ENCODE measurements at places on chromosomes 7 and 10.
A peak's percentile ranks its signal among the peaks of the same experiment; 100 is the strongest.

- no peak for DNase-seq
Observed at GRCh38 chr7:88357781-88358525, 51.3 kb upstream of the STEAP4 start.

DNA sequence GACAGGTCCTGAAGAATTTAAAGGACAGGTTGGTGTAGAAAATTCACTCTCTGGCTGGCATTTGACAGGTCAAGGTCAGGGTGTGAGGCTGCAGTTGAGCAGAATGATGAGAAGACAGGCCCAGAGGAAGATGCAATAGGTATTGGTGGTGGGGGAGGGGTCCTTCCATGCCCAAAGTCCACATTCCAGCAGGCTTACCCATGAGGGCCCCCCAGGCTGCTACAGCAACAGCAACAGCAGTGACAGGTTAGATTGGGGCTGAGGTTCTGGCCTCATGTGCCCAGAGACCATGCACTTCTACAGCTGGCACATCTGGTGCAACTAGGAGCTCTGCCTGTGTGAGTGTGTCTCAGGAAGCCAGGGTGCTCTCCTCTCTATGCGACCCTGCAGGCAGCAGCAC is 223.5 kb upstream of the GHITM start:
- no peak for DNase-seq

- no peak for DNase-seq
Observed at GRCh38 chr10:71821909-71822763, 28.9 kb downstream of the PSAP start.

DNA sequence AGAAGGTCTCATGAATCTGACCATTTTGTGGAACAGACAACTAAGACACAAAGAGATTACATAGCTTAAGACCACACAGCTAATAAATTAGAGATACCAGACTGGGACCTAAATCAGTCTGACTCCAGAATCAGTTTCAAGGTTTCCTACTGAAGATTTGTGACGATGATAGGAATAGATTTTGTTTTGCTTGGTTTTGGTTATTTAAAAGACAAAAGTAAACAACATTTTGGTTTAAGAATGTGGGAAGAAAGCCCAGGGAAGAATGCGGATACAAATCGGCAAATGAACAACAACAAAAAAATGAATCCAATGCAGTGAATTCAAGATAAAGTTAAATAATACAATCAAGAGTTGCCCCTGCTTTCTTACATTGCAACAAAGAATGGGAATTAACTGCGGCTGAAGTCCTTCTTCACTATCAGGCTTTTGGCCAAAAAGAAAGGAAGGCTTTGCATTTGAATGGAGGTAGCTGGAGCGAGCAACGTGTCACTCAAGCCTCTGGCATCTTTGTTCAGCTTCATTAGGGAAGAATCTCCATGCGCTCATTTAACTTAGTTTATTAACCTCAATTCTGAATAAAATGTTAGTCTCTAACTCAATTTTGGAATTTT is 210.8 kb downstream of the ADAM12 start:
- DNase-seq, result no peak

- no peak for DNase-seq
Observed at GRCh38 chr10:73019100-73019499, 64.5 kb upstream of the PLA2G12B start.

DNA sequence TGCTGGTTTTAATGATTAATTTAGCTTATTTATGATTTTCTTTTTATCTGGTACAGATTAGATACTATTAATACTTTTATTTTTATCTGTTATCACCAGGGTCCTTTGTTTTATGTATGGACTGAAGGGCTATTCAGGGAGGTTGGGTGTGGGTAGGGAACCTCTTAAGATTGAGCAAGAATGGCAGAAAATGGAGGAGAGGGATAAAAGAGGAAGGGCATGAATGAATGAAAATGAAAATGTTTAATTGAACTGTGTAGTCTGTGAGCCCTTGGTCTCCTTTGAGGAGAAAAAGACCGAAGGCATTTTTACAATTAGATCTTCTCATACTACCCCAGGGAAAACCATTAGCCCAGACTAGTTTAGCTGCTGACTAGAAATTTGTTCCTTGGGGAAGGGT is 93.1 kb downstream of the CDK14 start:
- no peak for DNase-seq

GRCh38 chr7:5143106-5143505 is 46.9 kb upstream of the WIPI2 start:
- DNase-seq, result no peak

- no peak for DNase-seq
Observed at GRCh38 chr7:84102213-84102612, 92.4 kb downstream of the SEMA3A start.

DNA sequence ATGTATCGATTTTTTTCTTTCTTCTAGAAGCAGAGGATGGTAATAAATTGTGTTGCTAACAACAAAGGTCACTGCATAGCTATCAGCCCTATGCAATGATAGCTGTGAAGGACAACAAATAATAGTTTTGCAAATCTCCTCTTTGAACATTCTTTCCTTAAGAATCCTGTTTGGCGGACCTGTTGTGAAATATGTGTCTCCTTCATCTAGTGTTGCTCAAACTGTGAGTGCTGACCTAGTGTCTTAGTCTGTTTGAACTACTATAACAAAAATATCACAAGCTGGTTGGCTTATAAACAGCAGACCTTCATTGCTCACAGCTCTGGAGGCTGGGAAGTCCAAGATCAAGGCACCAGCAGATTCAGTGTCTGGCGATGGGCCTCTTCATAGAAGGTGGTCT is 53.7 kb downstream of the CAV1 start:
- DNase-seq, result no peak

DNA sequence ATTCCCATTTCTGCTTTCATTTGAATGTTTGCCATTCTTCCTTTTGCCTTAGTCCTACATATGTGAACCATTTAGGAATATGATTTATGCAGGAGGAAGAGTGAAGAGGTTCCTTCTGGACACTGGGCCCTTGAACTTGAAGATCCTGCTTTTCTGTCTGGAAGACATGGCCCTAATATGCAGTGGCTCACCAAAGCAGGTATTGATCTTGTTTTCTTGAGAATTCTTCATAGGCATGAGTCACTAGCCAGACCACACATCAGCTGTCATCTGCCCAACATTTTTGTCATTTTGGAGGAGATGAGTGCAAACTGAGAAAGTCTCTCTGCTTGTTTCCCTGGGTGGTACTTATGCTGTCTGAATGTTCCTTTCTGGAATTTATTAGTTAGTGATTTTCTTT is 382.6 kb downstream of the LRMDA start:
- no peak for DNase-seq

DNA sequence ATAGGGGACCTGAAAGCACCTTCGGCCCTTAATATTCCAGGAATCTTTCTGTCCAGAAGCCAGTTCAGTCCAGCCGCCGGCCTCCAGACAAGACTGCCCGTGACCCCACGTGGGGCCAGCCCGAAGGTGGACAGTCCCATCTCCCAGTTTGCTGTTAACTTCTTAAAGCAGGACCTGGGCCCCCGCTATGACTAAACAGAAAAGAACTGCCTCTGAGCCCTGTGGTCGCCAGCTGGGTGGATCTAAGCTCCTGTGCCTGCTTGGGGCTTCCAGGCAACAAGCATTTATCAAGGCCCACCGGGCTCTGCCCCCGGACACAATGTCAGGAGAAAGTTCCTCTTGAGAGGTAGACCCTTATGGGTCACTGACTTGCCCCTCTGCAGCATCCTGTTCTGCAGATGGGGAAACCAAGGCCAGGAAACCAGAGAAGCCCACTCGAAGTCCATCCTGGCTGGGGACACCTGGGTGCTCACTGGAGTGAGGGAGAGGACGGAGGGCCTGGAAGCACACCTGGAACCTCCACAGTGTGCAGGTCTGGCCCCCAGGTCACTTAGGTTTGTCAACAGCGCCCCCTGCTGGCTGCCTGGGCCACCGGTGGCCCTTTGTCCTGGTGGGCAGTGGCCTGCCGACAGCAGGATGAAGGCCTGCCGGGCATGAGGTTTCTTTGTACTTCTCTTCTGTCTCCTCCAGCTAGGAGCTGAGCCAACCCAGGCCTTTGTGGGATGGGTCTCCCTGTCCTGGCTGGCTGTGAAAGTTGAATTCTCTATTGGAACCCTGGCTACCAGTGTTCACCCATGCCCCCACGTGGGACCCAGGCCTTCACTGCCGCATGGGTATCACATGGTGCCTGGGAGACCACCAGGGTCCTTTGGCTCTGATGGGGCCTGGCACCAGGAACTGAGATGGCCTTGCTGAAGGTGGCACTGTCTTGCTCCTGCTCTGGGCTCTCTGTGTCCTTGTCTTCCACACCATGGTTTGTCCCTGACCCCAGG is 128.0 kb downstream of the ZMIZ1 start:
- peak; percentile 56 for DNase-seq

DNA sequence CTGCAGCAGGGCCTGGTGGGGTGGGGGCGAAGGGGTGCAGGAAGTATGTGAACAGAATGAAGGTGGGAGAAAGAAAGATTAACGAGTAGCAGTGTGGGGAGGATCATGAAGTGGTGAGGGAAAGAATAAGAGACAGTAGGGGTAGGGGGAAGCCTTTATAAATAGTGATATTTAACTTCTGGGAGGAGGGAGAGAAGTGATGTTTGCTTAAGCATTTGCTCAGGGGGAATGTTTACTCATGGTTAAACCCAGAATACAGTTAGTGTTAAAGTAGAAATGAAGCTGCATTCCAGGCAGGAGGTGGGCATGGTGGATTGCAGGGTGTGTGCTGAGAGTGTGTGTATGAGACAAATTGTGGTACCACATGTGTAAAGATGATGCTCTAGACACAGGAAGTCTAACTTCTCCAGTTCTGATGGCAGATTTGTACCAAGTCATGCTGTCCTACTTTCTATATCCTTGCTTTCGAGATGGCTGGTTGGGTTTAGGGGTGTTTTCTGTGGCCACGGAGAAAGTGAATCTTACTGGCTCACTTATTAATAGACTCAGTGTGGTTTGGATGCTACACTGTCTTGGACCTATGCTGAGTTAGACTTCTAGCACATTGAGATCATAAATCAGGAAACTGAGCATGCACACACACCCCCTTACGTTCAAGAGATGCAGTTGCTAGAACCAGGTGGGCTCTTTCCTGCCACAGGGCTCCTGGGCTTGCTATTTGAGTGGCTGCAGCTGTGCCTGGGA is 10.6 kb upstream of the DNMBP start:
- DNase-seq, result peak; percentile 43

GRCh38 chr10:22604344-22605126 is 109.8 kb downstream of the PIP4K2A start:
- no peak for DNase-seq

DNA sequence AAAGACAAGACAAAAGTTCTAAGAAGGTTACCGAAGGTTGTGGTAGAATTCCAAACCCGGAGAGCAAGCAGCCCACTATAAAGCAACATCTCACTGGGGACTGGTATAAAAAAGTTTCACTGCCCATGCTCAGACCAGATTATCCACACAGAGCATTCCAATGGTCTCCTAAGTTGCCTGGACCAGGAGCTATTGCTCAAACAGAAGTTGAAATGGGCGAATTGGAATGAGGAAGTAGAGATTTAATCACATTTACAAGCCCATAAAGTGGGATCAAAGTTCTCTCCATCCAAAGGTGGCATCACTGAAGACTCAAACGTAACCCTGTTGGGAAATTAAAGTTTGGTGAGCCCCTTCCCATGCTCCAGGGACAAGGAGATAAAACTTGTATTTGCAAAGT is 19.8 kb downstream of the OR2F1 start:
- DNase-seq, result no peak

DNA sequence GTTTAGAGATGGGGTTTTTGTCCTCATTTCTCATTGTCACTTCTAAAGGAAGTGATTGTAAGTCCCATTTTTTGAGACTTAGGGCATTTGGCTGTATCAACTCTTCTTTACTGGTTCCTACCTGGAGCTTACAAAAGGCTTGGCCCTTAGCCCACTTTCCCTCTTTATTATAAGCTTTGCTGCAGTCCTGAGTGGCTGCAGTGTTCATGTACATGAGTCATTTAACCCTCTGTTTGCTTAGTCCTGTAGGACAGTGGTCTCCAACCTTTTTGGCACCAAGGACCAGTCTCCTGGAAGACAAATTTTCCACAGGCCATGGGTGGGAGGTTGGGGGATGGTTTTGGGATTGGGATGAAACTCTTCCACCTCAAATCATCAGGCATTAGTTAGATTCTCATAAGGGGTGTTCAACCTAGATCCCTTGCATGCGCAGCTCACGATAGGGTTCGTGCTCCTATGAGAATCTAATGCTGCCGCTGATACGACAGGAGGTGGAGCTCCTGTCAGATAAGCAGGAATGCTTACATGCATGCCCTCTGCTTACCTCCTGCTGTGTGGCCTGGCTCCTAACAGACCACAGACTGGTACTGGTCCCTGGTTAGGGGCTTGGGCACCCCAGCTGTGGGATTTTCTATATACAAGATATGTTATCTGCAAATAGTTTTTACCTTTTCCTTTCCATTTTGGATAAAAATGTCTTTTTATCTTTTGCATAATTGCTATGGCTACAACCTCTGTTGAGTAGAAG is 99.7 kb downstream of the CCSER2 start:
- no peak for DNase-seq

GRCh38 chr7:121046893-121047468 is 58.5 kb downstream of the CPED1 start:
- no peak for DNase-seq

- DNase-seq, result no peak
Observed at GRCh38 chr7:12761111-12761510, 73.7 kb downstream of the ARL4A start.

- DNase-seq, result no peak
Observed at GRCh38 chr10:117374506-117375359, 507 bp downstream of the PDZD8 start.

GRCh38 chr7:149849174-149849573 is 11.0 kb downstream of the ZNF862 start:
- DNase-seq, result no peak

DNA sequence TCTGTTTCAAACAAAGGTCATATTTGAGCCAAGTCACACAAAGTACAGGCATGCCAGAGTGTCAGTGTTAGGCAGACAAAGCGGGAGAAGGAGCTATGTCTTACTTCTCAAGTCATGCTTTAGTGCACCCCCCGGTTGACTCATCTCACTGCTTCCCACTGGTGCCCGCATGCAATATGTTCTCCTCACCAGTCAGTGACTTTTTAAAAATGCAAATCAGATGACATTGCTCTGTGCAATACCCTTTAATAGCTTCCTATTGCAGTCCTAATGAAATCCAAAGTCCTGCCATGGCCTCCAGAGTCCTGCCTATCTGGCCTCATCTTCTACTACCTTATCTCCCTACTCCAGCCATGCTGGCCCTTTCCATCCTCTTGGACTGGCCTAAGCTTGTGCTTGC is 429.1 kb downstream of the ACTR3B start:
- DNase-seq, result no peak

GRCh38 chr10:123551259-123551658 is 114.9 kb upstream of the GPR26 start:
- no peak for DNase-seq

DNA sequence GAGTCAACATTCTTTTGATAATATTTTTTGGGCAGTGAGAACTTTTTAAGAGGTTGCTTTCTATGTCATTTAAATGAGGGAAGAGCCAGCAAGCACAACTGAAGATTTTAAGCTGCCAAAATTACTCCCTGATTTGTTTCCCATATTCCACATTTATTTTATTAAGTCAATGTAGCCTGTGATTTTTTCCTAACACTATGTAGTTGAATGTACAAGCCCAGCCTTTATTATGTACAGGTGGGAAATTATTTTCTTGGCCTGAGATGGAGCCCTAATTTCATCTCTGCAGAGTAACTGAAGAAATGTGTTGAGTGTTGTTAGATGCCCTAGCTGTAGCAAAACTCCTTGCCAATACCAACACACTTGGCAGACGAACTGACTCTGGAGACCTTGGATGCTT is 83.1 kb upstream of the MINDY3 start:
- no peak for DNase-seq

Data from DMS153 (cell line).